ENCODE measurements at places on chromosomes 6 and 20. TPM values are rescaled to one million over a fixed set of nuclear protein-coding genes. Genes with fewer than 3 reads are reported as not detected.

DNA sequence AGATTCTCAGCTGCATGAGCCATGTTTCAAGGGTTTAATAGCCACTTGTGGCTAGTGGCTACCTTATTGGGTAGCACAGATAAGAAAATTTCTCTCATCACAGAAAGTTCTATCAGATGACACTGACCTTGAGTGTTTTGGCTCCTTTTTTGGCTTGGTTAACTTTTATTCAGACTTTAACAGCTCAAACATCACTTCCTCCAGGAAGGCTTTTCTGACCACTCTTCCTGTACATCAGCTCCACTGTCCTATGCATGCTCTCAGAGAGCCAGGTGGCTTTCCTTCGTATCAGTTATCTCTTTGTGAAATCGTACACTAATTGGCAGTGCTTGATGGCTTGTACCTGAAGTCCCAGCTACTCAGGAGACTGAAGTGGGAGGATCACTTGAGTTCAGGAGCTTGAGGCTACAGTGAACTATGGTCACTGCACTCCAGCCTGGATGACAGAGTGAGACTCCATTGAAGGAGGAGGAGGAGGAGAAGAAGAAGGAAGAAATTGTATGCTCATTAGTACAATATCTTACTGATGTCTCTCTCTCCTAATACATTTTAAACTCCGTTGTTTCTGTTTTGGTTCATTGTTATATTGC lies 10.7 kb downstream of the MAFB start:
- H3K4me1 ChIP-seq: peaks cover 5% of the 10 kb centered on the region
- peaks cover 8% of the 10 kb centered on the region for H3K27me3 ChIP-seq
- H3K4me3 ChIP-seq: no peak overlapping the region
- H3K27ac ChIP-seq: no peak overlapping the region

DNA sequence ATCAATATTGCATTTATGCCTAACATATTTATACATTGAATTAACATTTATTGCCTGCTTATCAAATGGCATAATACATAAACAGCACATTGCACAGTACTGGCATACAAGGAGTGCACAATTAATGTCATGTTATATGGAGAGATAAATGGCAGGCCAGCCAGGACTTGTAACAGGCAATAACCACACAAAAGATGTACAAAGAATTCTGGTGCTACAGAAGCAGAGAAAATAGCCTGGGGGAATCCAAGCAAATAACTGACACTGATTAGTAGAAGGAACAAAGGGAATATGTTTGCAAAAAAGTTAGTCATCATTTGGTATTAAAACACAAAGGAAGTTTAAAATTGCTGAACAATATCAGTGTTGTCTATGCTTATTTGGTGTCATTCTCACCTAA lies 27.3 kb downstream of the COL21A1 start:
- no peak for DNase-seq
- no peak overlapping the region for H3K4me3 ChIP-seq
- no peaks in the 10 kb centered on the region for H3K36me3 ChIP-seq
- no peaks in the 10 kb centered on the region for H3K27me3 ChIP-seq
- H3K4me1 ChIP-seq: no peaks in the 10 kb centered on the region

GRCh38 chr20:41412324-41413120 lies 45.9 kb upstream of the EMILIN3 start:
- no peak overlapping the region for H3K27ac ChIP-seq
- DNase-seq: no peak
- peaks cover 2% of the 10 kb centered on the region for H3K36me3 ChIP-seq
- no peaks in the 10 kb centered on the region for H3K27me3 ChIP-seq
- no peaks in the 10 kb centered on the region for H3K4me1 ChIP-seq

DNA sequence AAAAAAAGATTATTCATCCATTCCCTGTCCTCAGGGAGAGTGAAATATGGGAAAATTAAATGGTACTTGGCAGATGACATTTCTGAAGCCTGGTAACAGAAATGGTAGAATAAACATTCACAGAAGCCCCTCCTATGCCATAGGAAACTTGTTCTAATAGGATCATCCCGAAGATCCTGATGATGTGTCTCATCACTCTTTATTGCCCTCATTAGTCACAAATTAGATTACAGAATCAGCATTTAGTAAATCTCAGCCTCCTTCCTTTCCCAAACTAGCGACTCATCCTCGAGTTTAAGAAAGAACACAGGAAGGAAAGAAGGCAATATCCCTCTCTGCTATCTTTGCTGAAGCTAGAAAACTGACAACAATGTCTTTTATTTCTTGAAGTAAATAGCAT lies 154.4 kb downstream of the TMEM200A start:
- no peaks in the 10 kb centered on the region for H3K27me3 ChIP-seq
- no peak overlapping the region for H3K4me3 ChIP-seq
- no peak overlapping the region for H3K27ac ChIP-seq
- H3K4me1 ChIP-seq: no peaks in the 10 kb centered on the region
- no peaks in the 10 kb centered on the region for H3K36me3 ChIP-seq

GRCh38 chr6:33962246-33963027 lies 158.6 kb upstream of the MLN start:
- peaks cover 4% of the 10 kb centered on the region for H3K27me3 ChIP-seq
- no peak overlapping the region for H3K27ac ChIP-seq
- no peaks in the 10 kb centered on the region for H3K4me1 ChIP-seq
- H3K36me3 ChIP-seq: no peaks in the 10 kb centered on the region
- H3K4me3 ChIP-seq: no peak overlapping the region
- no peak for DNase-seq

DNA sequence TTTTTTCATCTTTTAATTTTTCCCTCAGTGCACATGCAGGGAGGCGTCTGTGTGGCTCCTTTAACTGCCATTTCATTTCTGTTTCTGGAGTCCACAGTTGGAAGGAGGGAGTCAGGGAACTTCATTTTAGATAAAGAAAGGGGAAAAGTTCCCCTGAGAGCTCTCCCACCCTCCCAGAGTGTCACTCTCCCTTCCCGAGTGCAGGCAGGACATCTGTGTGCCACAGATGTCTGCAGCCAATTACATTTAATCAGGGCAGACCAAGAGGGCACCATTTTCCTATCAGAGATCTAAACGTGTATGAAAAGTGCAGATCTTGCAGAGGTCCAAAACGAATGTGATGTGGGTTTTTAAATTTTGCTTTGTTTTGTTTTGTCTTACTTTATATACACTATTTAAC lies 96.6 kb downstream of the PXDC1 start:
- no peaks in the 10 kb centered on the region for H3K36me3 ChIP-seq
- no peaks in the 10 kb centered on the region for H3K4me1 ChIP-seq
- peaks cover 9% of the 10 kb centered on the region for H3K27me3 ChIP-seq
- no peak overlapping the region for H3K27ac ChIP-seq
- no peak overlapping the region for H3K4me3 ChIP-seq

DNA sequence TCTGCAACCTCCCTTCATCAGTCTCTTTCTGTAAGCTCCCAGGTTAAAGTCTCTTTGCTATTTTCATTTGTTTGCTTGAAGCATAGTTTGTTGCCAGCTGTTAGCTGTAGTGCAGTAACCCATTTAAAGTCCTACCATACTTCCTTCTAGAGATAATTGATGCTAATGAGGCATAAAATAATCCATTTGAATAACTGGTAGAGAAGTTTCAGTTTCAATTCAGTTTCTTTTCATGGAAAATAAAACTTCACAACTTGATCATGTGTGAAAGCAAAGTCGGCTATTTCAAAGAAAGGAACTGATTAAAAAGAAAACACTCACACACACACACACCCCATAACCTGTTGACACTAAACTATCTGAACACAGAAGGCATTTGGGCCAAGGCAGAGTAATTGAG lies 68.5 kb upstream of the TENT5A start:
- no peaks in the 10 kb centered on the region for H3K27me3 ChIP-seq
- no peaks in the 10 kb centered on the region for H3K4me1 ChIP-seq
- no peak overlapping the region for H3K27ac ChIP-seq
- no peak overlapping the region for H3K4me3 ChIP-seq
- no peak for DNase-seq
- H3K36me3 ChIP-seq: no peaks in the 10 kb centered on the region

DNA sequence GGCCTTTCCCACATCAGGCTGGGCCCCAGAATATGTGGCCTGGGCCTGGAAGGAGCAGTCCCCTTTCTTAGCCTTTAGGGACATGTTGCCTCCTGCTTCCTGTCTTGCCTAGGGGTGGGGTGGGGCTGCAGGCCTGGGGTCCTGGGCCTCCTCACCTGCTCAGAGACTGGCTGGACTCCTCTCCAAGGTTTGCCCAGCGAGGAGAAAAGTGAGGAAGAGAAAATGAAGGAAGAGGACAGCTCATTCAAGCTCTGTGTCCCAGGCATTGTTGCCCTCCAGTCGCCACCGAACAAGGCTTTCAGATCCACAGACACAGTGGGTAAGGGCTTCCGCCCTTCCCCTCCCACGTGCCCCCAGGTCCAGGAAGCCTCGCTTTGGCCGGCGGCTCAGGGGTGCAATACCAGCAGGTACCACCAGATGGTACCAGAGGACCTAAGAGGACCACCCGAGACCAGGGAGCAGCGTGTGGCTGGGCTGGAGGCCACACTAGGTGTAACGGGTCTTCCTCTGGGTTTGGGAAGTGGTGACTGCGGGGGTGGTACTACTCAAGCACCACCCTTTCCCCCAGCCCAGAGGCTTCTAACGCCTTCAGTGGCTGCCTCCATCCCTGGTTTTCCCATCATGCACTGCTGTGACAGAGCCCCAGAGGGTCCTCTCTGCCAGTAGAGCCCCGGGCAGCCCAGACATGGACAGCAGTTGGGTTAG lies 5.5 kb upstream of the BAK1 start:
- H3K27ac ChIP-seq: no peak overlapping the region
- H3K36me3 ChIP-seq: no peaks in the 10 kb centered on the region
- H3K4me1 ChIP-seq: peaks cover 18% of the 10 kb centered on the region
- H3K4me3 ChIP-seq: no peak overlapping the region
- DNase-seq: peak; percentile 75

DNA sequence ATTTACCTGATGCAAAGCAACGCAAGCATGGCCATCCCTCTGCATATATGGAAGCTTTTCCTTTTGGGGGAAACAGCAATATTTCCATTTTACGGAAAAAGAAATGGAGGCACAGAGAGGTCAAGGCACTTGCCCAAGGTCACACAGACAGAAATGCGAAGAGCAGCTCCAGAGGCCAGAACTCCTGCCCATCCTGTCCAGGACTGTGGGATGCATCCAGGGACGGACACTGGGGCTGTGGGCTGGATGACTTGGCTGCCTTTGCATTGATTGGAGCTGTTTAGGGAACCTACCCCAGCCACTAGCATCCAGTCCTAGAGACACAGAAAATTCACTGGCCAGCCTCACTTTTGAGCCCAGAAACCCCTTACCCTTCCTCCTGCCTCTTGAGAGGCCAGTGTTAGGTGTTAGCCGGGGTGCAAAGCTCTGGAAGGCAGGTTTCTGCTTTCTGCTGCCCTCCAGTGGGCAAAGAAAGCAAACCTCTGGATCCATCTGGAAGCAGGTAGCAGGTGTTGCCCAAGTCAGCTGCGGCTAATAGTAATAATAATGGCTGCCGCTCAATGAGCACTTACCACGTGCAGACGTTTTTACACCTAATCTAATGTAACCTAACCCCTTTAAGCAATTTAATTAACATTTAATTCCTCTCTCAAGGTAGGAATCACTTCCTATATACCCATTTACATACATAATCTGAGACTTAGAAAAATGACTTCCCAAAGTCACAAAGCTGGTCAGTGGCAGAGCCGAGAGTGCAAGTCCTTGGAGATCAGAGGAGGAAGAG lies 31.7 kb upstream of the CCN5 start:
- H3K4me3 ChIP-seq: no peak overlapping the region
- H3K36me3 ChIP-seq: no peaks in the 10 kb centered on the region
- H3K27ac ChIP-seq: no peak overlapping the region

DNA sequence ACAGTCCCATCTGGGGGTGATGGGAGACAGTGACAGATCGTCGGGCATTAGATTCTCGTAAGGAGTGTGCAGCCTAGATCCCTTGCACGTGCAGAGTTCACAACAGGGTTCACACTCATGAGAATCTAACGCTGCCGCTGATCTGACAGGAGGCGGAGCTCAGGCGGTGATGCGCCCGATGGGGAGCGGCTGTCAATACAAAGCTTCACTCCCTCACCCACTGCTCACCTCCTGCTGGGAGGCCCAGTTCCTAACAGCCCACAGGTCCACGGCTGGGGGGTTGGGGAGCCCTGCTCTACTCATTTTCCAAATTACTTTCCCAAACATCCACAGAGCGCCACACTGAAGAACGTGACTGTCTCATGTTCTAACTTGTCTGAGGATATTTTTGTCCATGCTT lies 25.3 kb downstream of the CTCFL start:
- H3K4me3 ChIP-seq: no peak overlapping the region
- H3K36me3 ChIP-seq: no peaks in the 10 kb centered on the region
- H3K4me1 ChIP-seq: peaks cover 2% of the 10 kb centered on the region
- no peak overlapping the region for H3K27ac ChIP-seq
- peaks cover 11% of the 10 kb centered on the region for H3K27me3 ChIP-seq
- DNase-seq: no peak

- no peak overlapping the region for H3K4me3 ChIP-seq
- no peak overlapping the region for H3K27ac ChIP-seq
- no peaks in the 10 kb centered on the region for H3K4me1 ChIP-seq
- H3K27me3 ChIP-seq: peaks cover 13% of the 10 kb centered on the region
- no peaks in the 10 kb centered on the region for H3K36me3 ChIP-seq
- DNase-seq: no peak
Observed at GRCh38 chr6:135257631-135258405, 76.7 kb downstream of the MYB start.

DNA sequence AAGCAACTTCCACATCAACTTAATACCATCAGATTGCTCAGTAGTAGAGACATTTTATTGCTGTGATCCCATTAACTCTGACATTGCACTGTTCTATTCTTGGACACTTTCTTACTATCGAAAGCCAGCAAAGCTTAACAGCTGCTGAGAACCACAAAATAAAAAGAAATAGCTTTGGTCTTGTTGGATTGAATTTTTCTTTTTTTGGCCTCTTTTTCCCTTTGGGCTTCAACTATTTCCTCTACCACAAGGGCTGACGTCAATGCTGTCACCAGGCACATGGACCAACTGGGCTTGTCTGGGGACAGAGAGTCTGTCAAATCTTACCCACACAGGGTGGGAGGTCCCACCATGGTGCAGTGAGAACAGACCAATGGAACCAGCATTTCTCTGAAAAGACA lies 63.4 kb upstream of the ENPP5 start:
- H3K27me3 ChIP-seq: no peaks in the 10 kb centered on the region
- no peak overlapping the region for H3K4me3 ChIP-seq
- H3K27ac ChIP-seq: no peak overlapping the region

DNA sequence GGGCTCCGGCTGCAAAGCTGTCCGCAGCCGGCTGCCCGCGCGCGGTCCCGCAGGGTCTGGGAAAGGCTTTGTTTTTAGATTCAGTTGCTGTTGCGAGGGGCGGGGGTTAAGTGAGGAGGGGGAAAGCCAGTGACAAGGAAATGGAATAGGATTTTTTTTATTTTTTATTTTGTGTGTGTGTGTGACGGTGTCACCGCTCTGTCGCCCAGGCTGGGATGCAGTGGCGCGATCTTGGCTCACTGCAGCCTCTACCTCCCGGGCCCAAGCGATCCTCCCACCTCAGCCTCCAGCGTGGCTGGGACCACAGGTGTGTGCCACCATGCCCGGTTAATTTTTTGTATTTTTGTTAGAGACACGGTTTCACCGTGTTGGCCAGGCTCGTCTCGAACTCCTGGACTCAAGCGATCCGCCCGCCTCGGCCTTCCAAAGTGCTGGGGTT lies 615 bp upstream of the UBE2J1 start:
- H3K4me1 ChIP-seq: peaks cover 31% of the 10 kb centered on the region
- DNase-seq: no peak
- H3K36me3 ChIP-seq: no peaks in the 10 kb centered on the region
- H3K4me3 ChIP-seq: peak overlapping the region; percentile 93
- no peaks in the 10 kb centered on the region for H3K27me3 ChIP-seq

Gene ISM1
- polyA plus RNA-seq: not detected

Gene KHDC1
- polyA plus RNA-seq: 4.2 TPM

Gene MAP1LC3A
- 54.1 TPM for polyA plus RNA-seq

Gene FNDC11
- polyA plus RNA-seq: 3.4 TPM

All from endothelial cell of umbilical vein (primary cell).